ENCODE measurements at places on chromosomes 2 and 18.

- no peak for DNase-seq
Measured at GRCh38 chr2:81181845-81182244, 877.3 kb upstream of the LRRTM1 start.

DNA sequence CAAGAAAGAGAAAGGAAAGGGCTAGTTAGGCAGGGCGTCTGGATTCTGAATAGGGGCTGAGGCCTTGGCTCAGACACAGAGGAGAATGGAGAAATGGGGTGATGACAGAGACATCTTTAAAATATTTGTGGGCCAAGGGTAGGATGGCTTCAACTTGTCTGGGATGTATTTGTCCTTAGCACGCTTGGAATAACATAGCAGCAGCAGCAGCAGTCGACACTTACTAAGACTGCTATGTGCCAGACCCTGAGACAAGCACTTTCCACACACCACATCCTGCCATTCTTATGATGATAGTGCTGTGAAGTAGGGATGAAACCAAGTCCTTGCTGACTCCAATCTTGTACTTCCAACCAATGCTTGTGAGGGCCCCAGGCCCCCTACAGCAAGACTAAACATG, 2.6 kb downstream of the IL1RL1 start:
- no peak for DNase-seq

DNA sequence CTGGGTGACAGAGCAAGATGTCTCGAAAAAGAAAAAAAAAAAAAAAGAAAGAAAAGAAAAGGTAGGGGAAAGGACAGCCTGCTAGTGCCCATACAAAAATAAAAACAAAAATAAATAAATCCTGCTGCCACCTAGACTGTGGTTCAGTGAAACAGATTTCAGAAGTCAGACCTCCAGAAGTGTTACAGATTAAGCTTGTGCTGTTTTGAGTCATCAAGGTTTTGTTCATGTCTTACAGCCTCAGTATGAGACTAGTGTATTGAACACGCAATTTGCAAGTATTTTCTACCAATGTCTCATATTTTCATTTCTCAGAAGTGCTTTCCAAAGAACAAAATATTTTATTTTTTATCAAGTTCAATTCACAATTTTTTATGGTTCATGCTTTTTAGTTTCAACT, 720.4 kb upstream of the GYPC start:
- DNase-seq, result no peak

DNA sequence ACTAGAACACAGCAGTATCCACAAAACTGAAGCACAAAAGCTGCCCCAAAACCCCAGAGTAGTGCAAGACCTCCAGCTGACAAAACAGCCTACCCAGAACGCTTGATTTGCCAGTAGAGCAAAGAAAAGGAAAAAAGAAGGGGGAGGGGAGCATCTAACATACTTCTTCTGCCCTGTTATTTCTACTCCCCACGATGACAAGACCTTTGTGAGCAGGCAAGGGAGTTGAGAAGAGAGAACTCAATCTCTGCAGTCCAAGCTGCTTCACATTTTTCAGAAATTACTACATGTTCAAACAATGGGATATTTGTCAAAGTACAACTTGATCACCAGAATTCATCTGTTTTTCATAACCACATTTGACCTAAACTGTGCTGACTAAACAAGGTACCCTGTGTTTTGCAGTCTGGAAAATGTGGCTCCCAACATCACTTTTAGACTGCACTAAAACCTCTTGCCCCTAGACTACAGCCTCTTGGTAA, 286.7 kb downstream of the EXOC6B start:
- DNase-seq, result no peak

GRCh38 chr2:20576598-20577115, 74.2 kb downstream of the HS1BP3 start:
- peak; percentile 12 for DNase-seq

DNA sequence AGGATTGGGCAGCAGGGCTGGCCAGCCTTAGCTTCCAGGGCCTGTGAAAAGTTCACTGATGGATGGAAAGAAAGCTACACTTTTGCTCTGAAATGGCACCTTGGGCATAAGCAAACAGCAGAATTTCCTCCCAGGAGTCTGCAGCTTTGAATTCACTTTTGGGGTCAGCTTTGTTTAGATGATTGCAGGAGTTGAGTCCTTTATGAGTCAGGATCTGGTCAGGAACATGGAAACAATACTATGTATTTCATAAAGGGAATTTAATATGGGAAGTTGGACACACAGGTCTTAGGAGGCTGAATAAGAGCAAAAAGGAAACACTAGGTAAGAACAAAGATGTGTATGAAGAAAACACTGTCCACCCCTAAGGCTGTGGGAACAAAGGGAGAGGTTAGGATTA, 345.3 kb downstream of the TSN start:
- no peak for DNase-seq

DNA sequence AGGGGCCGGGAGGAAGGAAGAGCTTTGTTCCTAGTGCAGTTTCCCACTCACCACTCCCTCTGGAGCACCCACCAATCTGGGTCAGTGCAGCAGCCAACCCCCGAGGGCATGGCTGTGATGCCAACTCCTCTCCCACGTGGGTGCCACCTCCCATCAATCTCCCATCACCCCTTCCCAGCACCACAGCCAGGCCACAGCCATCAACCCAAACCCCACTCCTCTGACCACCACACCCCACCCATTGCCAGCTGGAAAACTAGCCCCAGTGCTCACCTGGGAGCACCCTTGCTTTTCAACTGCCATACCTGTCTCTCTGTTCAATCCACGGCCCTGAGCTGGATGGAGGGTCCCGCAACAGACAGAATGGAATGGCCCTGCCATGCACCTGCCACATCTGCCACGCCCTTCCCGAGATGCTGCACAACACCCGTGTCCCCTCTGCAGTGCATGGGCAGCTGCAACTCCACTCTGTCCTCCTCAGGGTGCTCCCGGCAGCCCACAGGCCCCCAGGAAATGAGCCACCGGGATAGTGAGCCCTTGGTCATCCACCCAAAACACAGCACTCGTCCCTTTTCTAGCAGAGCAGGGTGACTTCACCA, 112.4 kb upstream of the ID2 start:
- no peak for DNase-seq

DNA sequence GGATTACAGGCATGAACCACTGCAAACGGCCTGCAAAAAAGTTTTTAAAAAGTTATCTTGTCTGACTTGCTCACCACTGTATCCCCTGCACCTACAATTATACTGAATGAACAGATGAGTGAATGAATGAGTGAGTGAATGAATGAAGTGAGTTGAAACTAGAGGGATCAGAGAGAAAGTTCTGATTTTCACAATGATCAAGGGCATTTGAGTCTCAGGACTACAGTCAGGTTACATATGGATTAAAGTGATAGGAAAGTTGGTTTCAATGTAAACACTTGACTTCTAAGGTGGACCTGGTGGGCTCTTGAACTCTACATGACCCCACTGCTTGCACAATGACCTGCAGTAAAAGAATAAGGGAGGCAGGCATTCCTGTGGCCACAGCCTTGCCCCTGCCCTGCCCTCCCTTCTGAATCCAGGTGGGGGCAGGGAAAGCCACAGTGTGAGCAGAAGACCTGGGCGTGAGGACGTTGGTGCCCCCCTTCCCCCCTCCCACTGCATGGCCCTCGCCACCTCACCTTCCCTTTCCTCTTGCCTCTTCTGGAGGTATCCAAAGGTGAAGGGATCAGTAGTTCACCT, 10.7 kb downstream of the C2orf80 start:
- no peak for DNase-seq

DNA sequence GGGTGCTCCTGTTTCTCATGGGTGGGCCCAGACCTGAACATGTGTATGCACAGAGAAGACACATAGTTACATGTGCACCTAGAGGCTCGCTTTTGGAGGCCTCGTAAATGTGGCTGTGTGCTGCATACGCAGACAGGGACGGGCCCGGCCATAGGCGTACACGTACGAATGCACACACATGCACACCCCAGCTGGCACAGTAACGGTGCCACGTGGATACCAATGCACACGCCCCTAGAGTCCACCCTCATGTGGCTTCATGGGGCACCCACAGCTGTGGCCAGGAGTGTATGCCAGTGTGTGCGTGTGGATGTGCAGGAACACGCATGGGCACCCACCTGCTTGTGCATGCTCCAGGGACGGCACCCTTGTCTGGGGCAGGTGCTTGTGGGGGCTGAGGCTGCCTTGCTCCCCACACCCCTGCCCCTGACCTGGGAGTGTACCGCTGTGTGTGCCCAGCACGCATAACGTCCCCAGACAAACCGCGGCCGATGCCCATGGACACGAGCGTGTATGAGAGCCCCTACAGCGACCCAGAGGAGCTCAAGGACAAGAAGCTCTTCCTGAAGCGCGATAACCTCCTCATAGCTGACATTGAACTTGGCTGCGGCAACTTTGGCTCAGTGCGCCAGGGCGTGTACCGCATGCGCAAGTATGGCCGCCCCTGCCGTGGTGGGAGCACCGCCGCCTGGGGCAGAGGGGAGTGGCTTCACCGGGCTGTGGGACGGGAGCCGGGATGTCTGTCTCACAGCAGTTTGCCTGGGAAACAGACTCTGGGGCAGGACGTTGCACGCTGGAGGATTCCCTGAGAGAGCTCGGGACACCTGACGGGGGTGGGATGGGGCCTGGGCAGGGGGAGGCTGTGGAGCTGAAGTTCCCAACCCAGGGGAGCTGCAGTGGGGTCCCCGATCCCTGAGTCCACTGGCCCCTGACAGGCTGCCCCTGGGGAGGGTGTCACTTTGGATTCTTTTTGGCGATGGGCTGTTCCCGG, 21.0 kb downstream of the ZAP70 start:
- no peak for DNase-seq

DNA sequence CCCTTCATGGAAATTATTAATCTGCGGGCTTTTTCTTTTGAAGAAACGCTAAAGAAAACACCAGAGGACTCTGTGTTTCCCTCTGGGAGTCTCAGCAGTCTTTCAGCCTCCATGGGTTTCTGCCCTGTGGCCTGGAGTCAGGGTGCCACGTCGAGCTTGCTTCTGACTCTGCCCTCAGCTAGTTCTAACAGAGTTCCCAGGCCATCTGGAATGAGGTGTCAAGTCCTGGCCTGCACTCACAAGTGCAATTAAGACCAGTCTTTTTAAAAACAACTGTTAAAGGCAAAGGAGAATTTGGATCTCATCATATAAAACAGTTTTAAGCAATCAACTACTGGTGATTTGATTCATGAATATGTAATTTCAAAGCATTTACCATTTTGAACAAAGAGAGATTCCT, 157.3 kb downstream of the RHBDD1 start:
- no peak for DNase-seq

- DNase-seq, result no peak
Measured at GRCh38 chr2:170715062-170715931, at the start of gene SP5. Gene SP5, plus strand, starts transcription at chr2:170715337. Its CDS starts 176 bp downstream, at chr2:170715513.

DNA sequence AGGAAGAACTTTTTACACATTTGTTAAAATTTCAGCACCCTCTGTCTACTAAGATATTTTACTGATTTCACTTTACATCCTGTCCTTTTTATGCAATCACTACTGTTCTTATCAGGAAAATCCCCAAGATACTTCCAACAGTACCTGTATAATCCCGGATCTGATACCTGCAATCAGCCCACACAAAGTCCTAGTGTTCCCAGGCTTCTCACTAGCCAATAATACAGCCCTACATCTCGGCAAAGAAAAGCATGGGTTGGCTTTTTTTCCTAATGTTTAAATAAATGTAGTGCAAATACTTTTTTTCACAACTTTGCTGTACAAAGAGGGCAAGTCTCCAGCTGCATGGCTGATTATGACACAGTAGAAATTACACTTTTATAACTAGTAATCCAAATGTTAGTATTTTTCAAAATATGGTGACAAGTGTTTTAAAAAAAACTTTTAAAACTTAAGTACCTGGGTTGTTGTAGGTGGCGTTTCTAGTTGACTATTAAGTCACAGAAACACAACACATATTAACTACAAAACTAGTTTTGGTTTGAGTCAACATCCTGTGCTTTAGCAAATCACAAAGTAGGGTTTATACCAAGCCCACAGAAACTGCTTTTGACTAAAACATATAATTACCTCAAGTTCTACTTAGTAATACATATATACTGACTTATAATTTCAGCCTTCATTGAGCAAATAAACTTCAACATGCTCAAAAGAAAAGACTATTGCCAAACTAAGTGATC, 19.5 kb downstream of the CNOT11 start:
- no peak for DNase-seq

DNA sequence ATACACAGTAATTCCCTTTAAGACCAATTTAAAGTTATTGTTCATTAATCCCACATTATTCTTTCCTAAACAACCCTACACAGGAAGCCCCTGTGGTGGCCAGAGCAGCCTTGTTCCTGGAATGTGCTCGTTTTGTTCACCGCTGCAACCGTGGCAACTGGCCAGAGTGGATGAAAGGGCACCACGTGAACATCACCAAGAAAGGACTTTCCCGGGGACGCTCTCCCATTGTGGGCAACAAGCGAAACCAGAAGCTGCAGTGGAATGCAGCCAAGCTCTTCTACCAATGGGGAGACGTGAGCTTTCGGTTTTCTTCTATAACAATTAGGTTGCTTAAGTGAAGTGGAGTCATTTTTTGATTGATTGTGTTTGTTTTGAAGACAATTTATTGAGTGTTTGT, 101.0 kb downstream of the UNC80 start:
- no peak for DNase-seq
